ENCODE measurements at places on chromosomes 5 and 9.

DNA sequence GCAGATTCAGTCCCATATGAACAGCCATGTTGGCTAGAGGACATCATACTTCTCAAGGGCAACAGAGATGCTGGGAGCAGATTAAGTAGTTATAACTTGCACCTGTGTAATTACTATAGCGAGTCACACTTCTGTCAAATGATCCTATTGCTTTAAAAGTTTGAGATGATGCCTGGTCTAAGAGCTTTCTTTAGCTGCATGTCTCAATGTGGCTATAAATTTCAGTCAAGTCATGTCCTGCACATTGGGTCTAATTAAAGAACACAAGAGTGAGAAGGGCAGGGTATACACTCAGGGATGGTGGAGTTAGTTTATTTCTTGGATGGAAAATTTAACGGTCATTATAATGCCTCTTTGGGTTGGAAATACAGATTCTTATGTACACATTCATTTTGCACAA, 557.3 kb downstream of the RAB3C start:
- no peak for DNase-seq

GRCh38 chr5:4348423-4348822, 752.8 kb downstream of the IRX1 start:
- no peak for DNase-seq

GRCh38 chr9:18579536-18579935, 105.6 kb downstream of the ADAMTSL1 start:
- DNase-seq, result no peak

DNA sequence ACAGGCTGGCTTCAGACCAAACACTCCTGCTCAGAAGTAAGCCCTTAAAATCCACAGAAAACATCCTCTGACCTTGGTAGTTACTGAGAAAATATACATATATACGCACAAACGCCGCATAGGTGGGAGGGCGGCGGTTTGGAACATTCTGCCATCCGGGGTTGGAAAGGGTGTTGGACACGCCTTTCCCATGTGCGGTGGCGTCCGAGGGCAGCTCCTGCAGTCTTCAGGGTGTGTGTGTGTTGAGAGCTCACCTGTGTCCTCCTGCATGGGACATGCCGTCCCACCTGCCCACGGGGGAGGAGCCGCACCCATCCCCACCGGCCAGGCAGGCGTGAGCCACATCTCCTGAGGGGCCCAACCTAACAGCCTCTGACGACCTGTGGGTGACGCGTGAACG, 28.2 kb downstream of the SLC9A3 start:
- DNase-seq, result no peak

GRCh38 chr5:104573949-104574709, 1011.5 kb upstream of the NUDT12 start:
- DNase-seq, result no peak

- no peak for DNase-seq
Measured at GRCh38 chr5:33611877-33612276, 171.1 kb downstream of the TARS1 start.

DNA sequence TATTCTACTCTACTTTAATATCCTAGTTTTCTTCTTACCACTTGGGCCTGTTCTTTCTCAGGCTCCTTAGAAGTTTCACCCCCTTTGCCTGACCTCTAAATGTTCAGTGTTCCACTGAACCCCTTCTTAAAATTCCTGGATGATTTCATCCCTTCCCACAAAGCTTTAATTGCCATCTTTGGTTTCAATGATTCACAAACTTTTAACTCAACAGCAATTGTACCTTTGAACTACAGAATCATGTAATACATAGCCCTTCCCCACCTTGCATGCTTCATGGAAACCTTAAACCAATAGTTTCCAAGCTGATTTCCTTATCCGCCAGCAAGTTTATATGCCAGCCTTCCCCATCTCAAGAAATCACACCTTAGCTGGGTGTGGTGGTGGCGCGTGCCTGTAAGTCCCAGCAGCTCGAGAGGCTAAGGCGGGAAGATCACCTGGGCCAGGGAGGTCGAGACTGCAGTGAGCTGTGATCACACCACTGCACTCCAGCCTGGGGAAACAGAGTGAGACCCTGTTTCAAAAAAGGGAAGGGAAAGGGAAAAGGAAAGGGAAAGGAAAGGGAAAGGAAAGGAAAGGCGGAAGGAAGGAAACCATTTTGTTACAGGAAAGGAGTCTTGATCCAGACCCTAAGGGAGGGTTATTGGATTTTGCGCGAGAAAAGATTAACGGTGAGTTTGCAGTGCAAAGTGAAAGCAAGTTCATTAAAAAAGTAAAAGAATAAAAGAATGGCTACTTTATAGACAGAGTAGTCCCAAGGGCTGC, 1023.7 kb upstream of the DMAC1 start:
- no peak for DNase-seq

DNA sequence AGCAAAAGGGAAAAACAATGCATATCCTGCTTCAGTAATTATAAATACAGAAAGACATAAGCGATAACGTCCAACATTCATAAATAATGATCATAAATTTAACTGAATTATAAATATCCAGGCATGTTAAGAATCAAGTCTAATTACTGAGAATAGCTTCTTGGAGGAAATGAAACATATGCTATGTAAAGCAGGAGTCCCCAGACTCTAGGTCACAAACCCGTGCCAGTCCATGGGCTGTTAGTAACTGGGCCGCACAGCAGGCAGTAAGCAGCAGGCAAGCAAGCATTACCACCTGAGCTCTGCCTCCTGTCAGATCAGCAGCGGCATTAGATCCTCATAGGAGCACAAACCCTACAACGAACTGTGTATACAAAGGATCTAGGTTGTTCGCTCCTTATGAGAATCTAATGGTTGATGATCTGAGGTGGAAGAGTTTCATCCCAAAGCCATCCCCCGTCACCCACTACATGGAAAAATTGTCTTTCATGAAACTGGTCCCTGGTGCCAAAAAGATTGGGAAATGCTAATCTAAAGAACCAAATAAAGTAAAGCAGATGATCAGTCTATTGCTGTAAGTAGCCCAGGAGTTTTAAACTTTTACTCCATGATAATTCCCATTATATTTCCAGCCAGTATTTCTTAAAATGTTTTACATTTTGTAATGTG, 50.4 kb downstream of the CERT1 start:
- no peak for DNase-seq

GRCh38 chr9:114631166-114631565, 20.1 kb downstream of the TMEM268 start:
- no peak for DNase-seq

DNA sequence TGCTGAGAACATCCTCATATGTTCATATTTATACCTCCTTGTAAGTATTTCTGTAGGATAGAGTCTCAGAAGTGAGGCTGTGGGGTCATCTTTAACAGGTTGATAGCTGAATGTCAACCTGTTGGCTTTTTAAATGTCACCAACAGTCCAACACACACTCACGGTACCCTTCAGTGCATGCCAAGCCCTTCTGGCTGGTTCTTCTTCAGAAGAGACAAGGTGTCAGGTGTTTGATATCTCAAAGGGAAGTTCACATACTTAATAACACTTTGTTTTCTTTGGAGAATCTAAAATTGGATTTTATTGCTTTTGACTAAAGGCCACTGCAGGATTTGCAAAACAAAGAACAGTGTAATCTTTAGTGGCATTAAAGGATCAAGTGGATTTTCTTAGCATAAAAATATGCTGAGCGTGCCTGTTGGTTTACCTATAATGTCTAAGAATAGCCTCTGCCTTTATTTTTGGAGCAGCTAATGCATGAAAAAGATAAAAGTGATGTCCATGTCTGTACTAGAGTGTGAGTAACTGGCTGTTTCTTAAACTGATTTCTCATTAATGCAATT, 58.2 kb downstream of the RGS3 start:
- no peak for DNase-seq

DNA sequence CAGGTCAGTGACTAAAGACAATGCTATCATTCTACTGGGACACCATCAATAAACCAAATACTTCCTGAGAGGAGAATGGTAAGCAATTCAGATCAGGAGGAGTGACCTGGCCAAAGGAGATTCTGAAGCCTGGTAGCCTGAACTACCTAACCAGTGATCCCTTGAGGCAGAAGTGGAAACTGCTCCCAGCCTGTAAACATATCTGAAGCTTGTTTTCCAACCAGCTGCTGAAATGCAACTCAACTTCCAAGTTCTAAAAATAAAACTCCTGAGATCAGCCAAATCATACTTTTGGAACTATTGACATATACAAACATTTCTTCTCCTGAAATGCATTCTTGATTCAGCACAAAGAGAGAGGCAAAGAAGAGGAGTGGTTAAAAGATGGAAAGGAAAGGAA, 204.1 kb downstream of the EBF1 start:
- DNase-seq, result no peak

DNA sequence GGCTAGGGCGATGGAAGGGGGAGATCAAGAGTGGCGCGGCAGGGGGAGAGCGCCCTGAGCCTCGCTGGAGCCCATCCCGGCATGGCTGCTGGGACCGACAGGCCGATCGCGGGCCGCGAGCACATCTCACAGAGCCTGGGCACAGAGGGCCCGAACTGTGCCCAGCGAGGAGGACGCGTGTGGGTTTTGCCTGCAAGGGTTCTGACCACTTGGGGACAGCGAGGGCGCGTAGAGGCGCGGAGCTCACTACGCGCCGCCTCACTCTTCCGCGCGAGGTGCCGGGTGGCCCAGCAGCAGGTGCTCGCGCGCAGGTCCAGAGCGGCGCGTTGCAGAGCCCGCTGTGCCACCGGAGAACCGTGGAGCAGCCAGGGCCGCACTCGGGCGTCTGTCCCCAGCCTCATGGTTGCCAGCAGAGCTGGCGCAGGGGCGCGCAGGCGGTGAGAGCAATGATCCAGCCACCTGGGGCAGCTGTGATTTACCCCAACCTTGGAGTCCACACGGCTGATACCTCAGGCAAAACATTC, 16.3 kb upstream of the PITX1 start:
- no peak for DNase-seq

DNA sequence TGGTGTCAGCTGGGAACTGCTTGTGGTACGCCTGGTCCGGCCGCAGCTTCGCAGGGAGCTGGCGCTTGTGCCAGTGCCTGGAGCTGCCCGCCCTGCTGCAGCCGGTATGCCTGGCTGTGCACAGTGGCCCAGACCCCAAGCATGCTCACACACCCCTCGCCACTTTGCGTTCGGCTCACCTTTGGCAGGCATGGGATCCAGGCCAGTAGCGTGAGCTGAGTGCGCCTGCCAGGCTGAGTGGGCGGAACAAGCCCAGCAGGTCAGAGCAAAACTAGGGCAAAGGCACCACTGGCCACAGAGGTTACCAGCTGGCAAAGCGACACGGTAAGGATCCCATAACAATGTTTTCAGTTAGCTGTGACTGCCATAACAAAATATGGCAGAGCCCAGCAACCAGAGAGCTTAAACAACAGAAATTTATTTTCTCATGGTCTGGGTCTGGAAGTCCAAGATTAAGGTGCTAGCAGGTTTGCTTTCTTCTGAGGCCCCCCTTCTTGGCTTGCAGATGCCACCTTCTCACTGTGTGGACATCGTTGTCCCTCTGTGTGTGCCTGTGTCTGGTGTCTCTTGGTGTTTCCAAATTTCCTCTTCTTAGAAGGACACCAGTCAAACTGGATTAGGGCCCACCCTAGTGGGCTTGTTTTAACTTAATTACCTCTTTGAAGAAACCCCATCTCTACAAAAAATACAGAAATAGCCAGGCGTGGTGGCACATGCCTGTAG, 61.6 kb downstream of the PSAT1 start:
- no peak for DNase-seq

GRCh38 chr5:172046593-172046992, 40.2 kb upstream of the FBXW11 start:
- no peak for DNase-seq

GRCh38 chr5:32100230-32100629, 73.9 kb downstream of the GOLPH3 start:
- DNase-seq, result no peak

Measured in NCI-H510A (cell line).